ENCODE measurements at places on chromosomes 4 and X.

DNA sequence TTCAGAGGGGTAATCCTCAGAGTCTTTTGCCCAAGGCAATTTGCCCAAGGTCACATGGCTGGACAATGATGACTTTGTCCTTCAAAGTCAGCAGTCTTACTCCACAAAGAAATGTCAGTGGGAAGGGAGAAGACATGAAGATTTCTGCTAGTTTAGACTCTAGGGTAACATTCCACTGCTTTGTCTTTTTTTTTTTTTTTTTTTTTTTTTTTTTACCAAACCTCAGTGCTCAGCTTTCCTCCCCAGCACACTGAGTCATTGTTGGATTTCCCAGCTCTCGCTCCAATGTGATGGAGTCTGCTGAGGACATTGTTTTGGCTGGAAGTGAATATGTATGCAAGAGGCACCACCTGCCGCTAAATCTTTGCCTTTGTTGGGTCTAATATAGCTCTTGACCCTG is 7.2 kb upstream of the C1QTNF7 start:
- peaks cover 21% of the 10 kb centered on the region for H3K4me1 ChIP-seq

- H3K4me1 ChIP-seq, result no peaks in the 10 kb centered on the region
- no peak for DNase-seq
- peaks cover 49% of the 10 kb centered on the region for H3K36me3 ChIP-seq
- no peaks in the 10 kb centered on the region for H3K27me3 ChIP-seq
- H3K4me3 ChIP-seq, result no peak overlapping the region
These were observed 8.1 kb upstream of the UVSSA start for GRCh38 chr4:1338752-1339414.

GRCh38 chrX:105744946-105745345 is 77.4 kb upstream of the NRK start:
- no peaks in the 10 kb centered on the region for H3K36me3 ChIP-seq
- H3K4me1 ChIP-seq, result no peaks in the 10 kb centered on the region
- H3K27me3 ChIP-seq, result no peaks in the 10 kb centered on the region
- DNase-seq, result no peak
- no peak overlapping the region for H3K27ac ChIP-seq

GRCh38 chr4:176277162-176277904 is 8.3 kb upstream of the ASB5 start:
- no peak overlapping the region for H3K27ac ChIP-seq
- no peaks in the 10 kb centered on the region for H3K4me1 ChIP-seq
- peaks cover 19% of the 10 kb centered on the region for H3K27me3 ChIP-seq
- no peaks in the 10 kb centered on the region for H3K36me3 ChIP-seq
- DNase-seq, result no peak
- no peak overlapping the region for H3K4me3 ChIP-seq

GRCh38 chr4:183478926-183479325 is 25.9 kb upstream of the ING2 start:
- H3K36me3 ChIP-seq, result no peaks in the 10 kb centered on the region
- no peak overlapping the region for H3K4me3 ChIP-seq
- no peak for DNase-seq
- H3K27ac ChIP-seq, result no peak overlapping the region

DNA sequence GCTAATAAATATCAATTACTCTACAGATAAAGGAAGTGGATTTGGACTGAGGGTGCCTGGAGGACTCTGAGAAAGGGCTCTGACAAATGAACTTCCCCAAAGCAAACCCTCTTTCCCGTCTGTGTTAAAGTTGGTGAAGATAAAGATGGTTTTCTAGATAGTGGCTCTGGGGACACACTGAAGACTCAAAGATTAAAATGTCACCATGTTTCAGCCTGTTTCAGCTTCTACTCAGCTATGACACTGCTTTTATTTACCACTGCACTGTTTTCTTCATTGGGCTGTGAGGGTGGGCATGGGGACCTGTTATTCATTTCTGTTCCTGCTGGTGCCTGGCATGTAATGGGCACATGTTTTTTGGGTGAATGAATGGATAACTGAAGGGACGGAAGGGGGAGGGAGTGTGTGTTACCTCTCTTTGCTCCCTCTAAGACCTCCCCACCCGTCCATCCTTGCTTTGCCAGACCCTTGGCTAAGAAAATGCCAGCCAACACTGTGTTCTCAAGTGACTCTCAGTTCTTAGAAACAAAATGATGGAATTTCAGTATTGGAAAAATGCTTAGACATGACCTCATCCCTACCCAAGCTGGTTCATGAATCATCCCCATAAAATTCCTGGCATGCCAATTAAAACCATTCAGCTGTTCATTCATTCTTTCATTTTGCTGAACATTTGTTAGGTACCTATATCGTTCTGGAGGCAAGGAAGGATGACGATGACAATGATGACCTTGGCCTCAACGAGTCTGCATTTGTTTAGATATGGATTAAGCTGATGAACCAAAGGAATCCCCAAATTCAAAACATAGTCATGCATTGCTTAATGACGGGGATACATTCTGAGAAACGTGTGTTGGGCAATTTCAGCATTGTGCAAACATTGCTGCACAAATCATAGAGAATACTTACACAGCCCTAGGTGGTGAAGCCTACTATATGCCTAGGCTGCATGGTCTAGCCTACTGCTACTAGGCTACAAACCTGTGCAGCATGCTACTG is 13.4 kb upstream of the STK32B start:
- H3K27ac ChIP-seq, result no peak overlapping the region
- DNase-seq, result no peak
- H3K4me3 ChIP-seq, result no peak overlapping the region
- H3K4me1 ChIP-seq, result peaks cover 10% of the 10 kb centered on the region
- no peaks in the 10 kb centered on the region for H3K27me3 ChIP-seq
- no peaks in the 10 kb centered on the region for H3K36me3 ChIP-seq

- H3K27me3 ChIP-seq, result no peaks in the 10 kb centered on the region
- no peak overlapping the region for H3K4me3 ChIP-seq
- no peak for DNase-seq
- H3K36me3 ChIP-seq, result no peaks in the 10 kb centered on the region
- no peaks in the 10 kb centered on the region for H3K4me1 ChIP-seq
These were observed 27.2 kb downstream of the HTR2C start for GRCh38 chrX:114611018-114611619.

DNA sequence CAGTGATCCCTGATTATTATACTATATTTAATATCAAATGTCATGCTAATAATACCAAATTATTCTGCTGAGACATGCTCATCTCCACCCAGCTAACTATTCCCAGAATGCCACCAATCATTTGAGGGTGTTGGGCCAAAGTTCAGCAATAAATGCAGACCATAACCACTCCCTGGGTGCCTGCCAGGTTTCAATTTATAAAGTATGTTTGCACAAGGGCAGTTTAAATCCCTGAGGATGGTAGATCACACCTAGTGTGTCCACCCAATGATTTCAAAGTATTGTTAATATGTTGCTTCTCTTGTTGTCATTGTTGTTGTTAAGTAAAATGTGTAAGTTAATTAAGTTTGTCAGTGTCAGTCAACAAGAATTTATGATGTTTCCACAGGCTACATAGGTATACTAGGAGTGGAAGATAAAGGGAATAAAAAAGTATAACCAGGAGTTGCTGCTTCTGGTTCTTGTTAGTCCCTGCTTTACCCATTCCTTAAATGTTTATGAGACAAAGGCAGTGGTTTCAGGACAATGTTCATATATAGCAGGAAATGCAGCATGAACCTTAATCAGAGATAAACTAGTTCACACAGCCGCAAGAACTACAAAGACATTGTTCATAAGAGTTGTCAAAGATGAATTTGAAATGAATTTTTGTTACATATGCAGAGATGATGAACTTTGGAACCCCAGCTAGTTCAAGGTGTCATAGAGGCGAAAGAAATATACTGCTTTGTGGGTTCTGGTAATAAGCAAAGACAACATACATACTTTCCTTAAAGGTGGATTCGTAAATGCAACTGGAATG is 25.5 kb downstream of the HPGD start:
- no peak overlapping the region for H3K27ac ChIP-seq
- no peaks in the 10 kb centered on the region for H3K36me3 ChIP-seq
- peaks cover 2% of the 10 kb centered on the region for H3K4me1 ChIP-seq
- DNase-seq, result no peak

GRCh38 chrX:38175139-38175538 is 45.5 kb downstream of the SRPX start:
- no peak overlapping the region for H3K27ac ChIP-seq
- H3K4me1 ChIP-seq, result no peaks in the 10 kb centered on the region
- no peak overlapping the region for H3K4me3 ChIP-seq

DNA sequence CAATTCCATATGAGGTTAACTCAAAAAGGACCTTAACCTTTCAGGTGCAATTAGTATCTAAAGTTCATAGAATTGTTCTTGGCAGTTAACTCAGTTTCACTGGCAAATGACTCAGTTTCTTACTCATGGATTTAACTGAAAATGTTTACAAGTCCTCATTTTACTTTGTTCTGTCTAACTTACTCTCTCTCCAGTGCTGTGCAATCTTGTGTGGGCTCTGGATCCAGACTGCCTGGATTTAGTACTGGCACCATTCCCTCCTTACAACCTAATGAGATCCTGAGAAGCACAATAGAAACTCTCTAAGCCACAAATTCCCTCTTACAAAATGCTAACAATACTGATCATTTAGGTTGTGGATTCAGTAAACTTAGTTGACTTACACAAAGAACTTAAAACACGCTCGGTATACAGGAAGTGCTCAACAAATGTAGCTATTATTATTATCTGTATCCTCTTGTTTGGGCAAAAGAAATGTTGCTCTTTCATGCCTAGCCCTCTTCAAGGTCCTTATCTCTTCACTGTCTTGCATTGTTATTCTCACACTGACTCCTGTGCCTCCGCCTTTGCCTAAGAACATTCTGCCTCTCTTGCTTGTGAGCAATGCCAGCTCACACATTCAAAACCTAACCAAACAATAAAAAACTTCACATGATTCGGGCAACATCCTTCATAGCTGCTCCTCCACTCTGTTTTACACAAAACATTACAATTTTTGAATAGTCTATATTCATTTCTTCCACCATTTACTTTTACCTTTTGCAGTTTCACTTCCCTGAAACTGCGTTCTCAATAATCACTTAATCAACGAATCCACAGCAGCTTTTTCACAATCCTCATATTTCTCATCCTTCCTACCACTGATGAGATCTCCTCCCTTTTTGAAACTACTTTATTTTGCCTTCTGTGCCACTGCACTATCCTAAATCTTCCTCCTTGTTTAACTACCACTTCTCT is 91.8 kb downstream of the PDE5A start:
- no peak overlapping the region for H3K27ac ChIP-seq
- DNase-seq, result no peak
- H3K4me3 ChIP-seq, result no peak overlapping the region

GRCh38 chrX:21865436-21865835 is 9.6 kb downstream of the YY2 start:
- no peak overlapping the region for H3K4me3 ChIP-seq
- no peak for DNase-seq
- no peaks in the 10 kb centered on the region for H3K27me3 ChIP-seq
- H3K4me1 ChIP-seq, result no peaks in the 10 kb centered on the region
- no peak overlapping the region for H3K27ac ChIP-seq

DNA sequence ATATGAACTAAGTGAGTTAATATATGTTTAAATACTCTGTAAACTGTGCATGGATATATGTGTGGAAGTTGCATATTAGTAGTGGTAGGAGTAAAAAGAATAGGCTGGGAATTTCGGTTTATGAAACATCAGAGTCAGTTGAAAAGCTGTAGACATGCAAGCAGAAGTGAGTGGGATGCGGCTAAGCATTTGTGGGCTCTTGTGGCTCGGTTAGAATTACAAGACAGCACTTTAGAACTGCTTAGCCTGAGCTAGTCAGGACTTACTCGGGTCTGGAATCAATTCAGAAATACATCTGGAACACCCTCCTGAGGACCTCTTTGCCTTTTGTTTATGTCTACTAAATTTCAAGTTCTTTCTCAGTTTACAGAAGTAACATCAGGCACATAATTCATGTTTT is 93.6 kb downstream of the AFF2 start:
- H3K4me1 ChIP-seq, result peaks cover 15% of the 10 kb centered on the region
- no peaks in the 10 kb centered on the region for H3K36me3 ChIP-seq
- H3K4me3 ChIP-seq, result no peak overlapping the region
- DNase-seq, result no peak

- DNase-seq, result no peak
- H3K4me3 ChIP-seq, result no peak overlapping the region
- H3K27me3 ChIP-seq, result peaks cover 14% of the 10 kb centered on the region
These were observed 248.6 kb downstream of the HNRNPD start for GRCh38 chr4:82124932-82125786.

DNA sequence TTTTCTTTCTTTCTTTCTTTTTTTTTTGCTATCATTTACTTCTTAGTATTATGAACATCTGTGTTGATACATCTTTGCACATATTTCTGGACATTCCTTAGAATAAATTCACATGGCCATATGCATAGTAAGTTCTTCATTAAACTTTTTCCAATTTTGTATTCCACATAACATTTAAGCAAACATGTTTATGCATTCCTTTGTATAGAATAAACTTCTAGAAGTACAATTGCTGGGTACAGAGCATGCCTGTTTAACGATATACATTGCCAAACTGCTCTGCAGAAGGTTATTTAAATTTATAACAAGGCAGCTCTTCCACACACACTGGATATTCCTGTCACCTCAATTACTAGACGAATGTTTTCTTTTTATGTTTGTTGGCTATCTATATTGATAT is 36.0 kb upstream of the STIM2 start:
- H3K36me3 ChIP-seq, result peaks cover 7% of the 10 kb centered on the region
- H3K27me3 ChIP-seq, result peaks cover 22% of the 10 kb centered on the region
- no peak for DNase-seq
- H3K4me1 ChIP-seq, result peaks cover 35% of the 10 kb centered on the region

- no peaks in the 10 kb centered on the region for H3K27me3 ChIP-seq
- no peak overlapping the region for H3K27ac ChIP-seq
- H3K4me1 ChIP-seq, result no peaks in the 10 kb centered on the region
- no peaks in the 10 kb centered on the region for H3K36me3 ChIP-seq
These were observed 30.7 kb upstream of the SMARCA5 start for GRCh38 chr4:143482840-143483239.

GRCh38 chr4:181770971-181771370 is 472.2 kb upstream of the TENM3 start:
- no peaks in the 10 kb centered on the region for H3K4me1 ChIP-seq
- DNase-seq, result no peak
- H3K27ac ChIP-seq, result no peak overlapping the region
- H3K4me3 ChIP-seq, result no peak overlapping the region

- H3K4me3 ChIP-seq, result no peak overlapping the region
- H3K27ac ChIP-seq, result no peak overlapping the region
- no peaks in the 10 kb centered on the region for H3K27me3 ChIP-seq
- DNase-seq, result no peak
- peaks cover 7% of the 10 kb centered on the region for H3K4me1 ChIP-seq
These were observed 23.1 kb downstream of the MOSPD2 start for GRCh38 chrX:14896273-14896672.

All from stimulated activated naive B cell treated with anti-CD40 and anti-IgM and Interleukin-4, amounts not matched to agents 10 μg/mL and 1 μg/mL and 100 μg/mL, for 72 hours (primary cell).